ENCODE measurements at places on chromosomes 1 and 21.

DNA sequence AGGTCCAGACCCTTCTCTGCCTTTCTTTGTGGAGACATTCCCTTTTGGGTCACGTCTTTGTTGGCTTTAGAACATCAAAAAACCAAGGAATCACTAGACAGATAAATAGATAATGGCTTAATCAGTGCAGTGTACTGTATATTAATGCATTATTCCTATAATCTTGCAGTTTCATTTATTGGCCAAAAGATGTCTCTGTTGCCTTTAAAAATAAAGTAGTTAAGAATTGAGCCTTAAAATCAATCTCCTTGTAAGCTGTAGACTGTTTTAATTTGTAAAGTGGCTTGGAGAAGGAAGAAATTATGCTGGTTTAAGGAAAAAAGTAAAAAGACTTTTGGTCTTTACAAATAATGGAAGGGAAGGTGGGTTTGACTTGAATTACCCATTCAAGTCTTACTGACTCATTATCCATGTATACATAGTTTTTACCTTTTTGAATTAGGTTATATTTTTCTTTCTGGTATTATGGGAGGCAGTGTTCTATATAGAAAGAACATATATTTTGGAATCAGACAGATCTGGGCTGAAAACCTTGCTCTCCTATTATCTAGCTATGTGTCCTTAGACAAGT is 84.6 kb downstream of the VPS13D start:
- DNase-seq = peak; percentile 23

GRCh38 chr1:156582388-156583017 is 3.0 kb downstream of the TTC24 start:
- peak; percentile 67 for DNase-seq

DNA sequence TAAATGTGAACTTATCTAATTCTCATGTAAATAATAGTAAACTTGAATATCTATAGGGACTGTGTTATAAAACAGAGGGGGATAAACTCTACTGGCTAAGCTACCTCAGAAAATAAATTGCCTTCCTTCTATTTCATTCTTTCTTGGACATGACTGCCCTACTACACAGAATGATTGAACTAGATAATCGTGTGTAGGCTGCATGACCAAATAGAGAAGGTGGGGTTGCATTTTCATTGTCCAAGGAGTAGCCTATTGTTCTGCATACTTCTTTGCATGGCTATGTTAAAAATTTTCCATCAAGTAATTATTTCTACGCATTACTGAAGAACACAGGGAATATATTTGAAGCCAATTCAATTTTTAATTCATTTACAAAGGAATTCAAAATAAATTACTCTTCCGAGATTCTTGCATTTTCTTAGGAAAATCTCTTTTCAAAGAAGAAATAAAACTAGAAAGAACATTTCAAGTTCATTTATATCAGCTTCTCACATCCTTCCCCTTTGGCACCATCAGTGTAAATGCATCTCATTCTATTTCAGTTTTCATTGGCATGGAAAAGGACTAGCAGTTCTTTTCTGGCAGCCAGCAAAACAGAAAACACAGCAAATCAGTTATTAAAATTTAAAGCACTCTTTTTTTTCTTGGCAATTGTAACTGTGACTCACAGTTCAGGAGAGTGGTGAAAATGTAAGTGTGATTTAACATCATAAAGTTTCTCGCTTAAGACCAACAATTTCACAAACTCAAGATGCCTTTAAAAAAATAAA is 714.7 kb downstream of the NCAM2 start:
- no peak for DNase-seq

DNA sequence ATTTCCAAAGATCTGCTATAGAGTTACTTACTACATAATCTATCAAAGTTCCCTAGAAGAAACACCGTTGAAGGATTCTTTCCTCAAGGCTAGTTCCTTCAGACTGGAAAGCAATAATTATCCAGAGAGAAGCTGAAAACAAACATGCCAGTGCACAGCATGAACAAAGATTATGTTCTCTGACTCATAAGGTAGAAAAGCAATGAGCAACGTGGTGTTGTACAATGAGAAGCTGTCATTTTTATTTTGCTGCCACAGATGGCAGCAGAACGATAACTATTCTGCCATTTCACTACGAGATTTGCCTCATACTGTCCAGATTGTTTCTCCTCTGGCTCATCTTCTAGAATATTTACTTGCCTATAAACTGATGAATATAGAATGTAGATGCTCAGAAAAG is 10.7 kb downstream of the EXTL2 start:
- DNase-seq = no peak

DNA sequence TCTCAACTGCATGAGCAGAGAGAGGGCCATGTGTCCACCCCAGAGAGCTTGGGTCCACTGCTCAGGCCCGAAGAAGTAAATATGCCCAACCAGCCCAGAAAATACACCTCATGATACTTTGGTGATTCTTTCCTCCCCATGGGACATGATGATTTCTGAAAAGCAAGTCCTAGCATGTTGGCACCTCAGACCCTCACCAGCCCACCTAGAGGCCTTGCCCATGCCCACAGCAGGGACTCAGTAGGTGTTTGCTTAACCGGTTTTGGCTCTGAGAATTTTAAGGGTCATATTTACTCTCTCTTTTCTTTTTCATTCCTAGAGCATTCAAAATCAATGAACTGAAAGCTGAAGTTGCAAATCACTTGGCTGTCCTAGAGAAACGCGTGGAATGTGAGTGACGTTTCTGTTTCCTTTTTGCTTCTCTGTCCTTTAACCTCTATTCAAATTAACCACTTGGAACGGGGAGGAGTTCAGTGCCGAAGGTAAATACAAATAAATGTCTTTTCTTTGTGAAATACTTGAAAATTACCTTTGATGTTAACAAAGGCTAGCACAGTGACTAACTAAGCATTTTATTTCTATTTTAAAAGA is 79.7 kb downstream of the PDE9A start:
- DNase-seq = no peak

DNA sequence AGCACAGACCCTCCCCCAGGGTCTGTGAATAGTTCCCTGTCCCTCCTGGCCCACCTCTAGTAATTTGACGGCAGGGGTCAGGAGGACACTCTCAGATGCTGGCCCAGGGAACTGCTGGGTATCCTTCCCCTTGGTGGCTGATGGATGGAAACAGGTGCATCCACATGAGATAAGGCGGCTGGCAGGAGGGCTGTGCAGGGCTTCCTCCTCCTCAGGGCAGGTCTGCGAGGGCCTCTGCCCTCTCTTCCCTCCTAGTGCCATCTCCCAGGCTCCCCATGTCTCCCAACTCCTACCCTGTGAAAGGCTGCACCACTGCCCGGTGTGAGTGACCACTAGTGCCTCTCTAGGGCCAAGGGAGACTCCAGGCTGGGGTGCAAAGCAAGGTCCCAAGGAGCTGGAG is 123.9 kb downstream of the GLIS1 start:
- DNase-seq = no peak

DNA sequence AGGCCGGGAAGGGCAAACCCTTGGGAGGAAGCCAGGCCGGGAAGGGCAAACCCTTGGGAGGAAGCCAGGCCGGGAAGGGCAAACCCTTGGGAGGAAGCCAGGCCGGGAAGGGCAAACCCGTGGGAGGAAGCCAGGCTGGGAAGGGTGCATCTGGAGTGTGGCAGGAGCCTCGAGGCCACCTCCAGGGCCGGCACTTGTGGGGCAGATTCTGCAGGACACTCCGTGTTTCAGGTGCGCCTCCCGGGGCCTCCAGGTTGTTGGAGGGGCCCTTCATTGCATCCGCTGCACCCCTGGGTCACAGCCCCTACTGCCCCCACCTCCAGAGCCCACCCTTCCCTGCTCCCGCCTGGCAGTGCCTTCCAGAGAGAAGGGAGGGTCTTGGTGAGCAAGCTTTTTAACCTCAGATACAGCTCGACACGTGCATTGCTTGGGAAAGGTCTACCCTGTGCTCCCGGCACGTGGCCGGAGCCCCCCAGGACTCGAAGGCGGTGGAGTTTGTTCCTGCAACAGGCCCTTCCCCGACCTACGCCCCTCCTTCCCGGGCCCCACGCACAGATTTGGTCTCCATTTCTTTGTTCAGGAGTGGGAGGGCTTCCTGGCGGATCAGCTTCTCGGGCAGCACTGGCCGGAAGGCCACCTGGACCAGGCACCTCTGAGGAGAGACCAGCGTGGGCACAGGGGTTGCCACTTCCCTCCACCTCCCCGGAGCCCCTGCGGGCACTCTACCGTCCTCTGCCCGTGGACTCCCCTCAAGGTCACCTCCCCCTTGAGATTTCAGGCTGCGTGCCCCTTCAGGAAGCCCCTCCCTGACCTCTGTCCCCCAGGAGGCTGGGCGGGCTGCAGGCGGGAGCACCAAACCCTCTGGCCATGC is 9.4 kb upstream of the TMEM52 start:
- DNase-seq = peak; percentile 9

- no peak for DNase-seq
Observed at GRCh38 chr21:38325731-38326420, 69.1 kb downstream of the KCNJ15 start.

DNA sequence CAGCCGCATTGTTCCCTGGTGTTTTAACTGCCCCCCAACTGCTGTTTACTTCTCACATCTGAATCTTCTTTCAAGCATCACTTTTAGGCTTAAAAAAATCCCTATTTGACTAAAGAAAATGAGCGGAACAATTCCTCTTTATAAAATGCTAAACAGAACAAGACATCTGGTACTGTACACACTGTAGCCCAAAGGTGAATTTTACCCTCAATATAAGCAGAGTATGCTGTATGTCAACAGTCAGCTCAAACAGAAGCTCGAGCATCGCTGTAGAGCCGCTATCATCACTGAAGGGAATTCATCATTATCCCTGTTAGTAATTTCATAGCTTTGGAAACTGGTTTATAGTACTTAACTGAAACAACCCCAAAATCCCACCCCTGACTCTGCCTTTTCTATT is 85.3 kb downstream of the LRRC8D start:
- DNase-seq = no peak

GRCh38 chr1:1137256-1138045 is 21.6 kb upstream of the C1orf159 start:
- peak; percentile 94 for DNase-seq

DNA sequence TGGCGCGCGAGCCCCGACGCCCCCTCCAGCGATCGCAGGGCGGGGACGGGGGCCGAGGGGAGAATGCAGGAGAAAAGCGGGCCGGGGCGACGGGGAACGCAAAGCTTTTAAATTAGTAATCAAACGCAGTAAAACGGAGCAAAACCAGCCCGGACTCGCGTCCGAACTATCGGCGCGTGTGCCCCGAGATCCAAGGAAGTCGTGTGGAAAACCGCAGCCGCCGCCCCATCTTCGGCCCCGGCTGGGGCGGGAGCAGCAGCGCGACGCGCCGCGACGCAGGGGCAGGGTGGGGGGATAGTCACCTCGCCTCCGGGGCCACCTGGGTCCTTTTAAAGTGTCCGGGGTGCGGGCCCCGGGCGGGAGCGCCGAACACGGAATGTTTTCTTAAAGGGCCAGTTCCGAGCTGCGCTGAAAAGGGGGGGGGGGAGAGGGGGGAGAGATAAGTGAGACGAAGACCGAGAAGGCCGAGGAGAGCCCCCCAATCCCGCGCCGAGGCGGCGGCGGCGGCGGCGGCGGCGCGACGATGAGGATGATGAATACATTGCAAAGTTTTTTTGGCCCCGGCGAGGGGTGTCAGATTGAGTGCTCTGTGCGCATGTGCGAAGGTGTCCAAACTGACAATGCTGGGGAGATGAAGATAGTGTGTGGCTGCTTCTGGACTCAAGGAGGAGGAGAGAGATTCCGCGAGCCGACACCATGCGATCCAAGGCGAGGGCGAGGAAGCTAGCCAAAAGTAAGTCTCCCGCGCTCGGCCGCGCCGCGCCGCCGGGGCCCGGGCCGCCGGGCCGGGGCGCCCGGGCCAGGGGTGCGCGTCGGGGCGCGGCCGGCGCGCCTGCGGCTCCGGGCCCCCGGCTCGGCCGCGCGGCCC is at the start of gene PRDM16:
PRDM16 (plus strand) TSS at position 640 of the 868 bp plus-strand sequence; CDS start at position 697, 57 bp downstream.
- peak; percentile 28 for DNase-seq

DNA sequence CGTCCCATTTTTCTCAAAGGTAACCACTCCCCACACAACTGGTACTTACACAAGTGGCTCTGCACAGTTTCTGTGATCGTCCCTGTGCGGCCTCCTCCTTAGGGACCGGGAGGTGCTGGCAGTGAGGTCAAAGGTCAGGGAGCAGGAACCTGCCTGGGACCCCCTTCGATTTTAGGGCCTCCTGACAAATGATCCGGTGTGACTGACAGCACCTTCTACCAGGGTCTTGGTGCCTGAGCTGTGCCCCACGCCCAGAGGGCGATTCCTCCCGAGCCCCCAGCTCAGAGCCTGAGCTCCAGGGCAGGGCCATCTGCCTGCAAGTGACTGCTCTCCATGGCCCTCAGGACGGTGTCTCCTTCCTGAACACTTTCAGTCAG is 11.8 kb upstream of the TMEM240 start:
- no peak for DNase-seq

GRCh38 chr1:54282101-54282847 is 82.3 kb downstream of the MRPL37 start:
- no peak for DNase-seq
